GOT3 (cell line): ENCODE measurements at places on chromosomes 16 and 17.

DNA sequence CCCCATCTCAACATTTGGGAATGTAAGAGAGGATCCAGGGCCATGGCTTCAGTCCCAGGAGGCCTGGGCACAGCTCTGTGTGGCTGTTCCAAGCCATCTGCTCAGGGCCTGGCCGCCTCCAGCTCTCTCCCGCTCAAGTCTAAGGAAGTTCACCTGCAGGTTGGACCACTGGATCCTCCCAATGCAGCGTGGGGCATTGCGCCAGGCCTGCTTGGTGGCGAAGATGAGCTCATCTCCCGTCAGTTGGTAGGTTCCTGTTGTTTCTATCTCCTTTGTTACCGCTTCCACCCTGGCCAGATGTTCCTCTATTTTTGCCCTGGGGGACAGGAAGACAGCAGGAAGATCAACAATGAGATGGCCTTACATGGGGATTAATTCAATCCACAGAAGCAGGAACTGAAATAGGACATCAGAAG lies 17.5 kb downstream of the NOS2 start:
- DNase-seq, result no peak

GRCh38 chr17:52202520-52203080 lies 44.1 kb upstream of the CA10 start:
- no peak for DNase-seq

DNA sequence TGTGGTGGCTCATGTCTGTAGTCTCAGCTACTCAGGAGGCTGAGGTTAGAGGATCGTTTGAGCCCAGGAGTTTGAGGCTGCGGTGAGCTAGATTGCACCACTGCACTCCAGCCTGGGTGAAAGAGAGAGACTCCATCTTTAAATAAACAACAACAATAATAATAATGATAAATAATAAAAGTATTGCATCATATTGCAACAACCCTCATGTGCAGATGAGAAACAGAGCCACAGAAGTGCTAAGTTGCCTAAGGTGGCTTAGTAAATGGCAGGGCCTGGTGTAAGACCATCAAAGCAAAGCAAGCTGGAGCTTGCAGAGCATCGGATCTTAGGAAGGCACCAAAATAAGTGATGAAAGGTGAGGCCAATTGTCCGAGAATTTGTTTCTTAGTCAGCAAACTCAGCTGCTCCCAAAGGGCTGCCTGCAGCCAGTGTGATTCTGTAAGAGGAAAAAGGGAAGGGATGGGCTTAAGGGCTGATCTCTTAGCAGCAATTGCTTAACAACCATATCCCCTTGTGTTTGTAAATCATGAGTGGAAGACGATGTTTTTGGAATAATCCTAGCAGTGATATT lies 45.3 kb upstream of the HS3ST3A1 start:
- DNase-seq, result no peak

DNA sequence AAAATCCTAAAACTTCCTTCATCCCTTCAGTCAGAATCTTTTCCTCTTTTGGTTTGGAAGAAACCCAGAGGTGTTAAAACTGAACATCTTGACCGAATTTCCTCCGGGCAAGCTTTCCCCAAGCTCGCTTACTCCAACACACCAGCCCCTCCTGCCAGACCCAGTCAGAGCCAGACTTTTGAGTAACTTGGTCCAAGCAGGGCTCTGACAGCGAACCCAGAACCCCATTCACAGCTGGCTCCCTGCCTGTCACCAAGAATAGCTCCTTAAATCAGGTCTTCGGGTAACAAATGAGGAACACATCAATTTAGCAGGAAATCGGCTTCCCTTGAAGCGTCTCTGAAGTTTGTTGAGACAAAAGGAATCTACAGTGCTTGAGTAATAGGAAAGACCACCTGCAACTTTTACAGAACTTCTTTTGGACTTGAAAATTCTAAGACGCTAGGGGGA lies 27.3 kb downstream of the GAS7 start:
- DNase-seq, result no peak

DNA sequence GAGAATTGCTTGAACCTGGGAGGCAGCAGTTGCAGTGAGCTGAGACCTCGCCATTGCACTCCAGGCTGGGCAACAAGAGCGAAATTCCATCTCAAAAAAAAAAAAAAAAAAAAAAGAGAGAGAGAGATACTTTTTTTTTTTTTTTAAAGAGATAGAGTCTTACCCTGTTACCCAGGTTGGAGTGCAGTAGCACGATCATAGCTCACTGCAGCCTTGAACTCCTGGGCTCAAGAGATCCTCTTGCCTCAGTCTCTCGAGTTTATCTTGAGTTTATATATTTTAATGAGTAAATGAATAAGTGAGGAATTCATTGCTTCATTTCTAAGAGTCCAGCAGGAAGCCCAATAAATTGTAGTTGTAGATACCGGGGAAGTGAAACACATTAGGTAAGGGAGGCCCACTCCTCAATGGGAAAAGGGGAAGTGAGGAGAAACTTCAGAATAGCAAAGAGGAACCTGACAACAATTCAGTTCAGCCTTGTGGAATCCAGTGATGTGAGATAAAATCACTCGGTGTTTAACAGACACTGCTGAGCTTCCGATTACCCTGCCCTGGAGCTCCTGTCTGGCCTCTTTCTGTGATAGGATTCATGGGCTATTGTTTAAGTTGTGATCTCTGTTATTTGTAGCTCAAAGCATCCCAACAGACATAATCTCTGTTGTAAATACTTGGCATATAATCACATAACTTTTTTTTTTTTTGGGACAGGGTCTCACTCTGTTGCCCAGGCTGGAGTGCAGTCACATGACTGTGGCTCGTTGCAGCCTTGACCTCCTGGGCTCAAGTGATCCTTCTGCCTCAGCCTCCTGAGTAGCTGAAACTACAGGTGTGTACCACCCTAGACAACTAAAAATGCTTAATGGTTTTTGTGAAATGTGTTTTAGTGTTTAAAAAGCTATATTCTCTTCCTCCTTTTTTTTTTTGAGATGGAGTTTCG lies 15.8 kb upstream of the ITGAM start:
- no peak for DNase-seq

DNA sequence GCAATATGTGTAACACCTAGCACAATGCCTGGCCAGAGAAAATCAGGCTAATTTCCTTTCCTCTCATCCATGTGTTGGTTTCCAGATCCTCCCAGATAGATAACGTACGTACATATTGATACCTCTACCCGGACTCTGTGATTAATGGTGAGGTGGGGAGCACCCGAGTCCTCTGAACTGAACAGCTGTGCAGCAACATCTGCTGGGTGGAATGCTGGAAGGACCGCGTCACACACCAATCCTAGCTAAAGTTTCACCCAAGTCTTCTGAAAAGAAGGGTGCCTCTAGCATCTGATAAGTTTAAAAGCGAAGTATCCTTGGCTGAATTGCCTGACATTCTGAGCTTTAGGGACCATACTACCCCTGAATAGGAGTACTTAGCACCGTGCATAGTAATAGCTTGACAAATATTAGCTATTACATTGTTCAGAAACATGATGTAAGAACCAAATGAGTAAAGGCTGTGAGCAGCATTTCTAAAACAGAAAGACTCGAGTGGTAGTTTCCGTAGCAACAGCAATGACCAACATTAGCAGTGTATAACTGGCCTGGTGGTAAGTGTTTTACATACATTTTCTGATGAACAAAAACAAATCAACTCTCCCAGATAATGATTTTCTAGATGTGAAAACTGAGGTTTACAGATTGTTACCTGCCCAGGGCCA lies 91.4 kb downstream of the SYCE1L start:
- DNase-seq, result no peak

GRCh38 chr17:60077672-60078519 lies 825 bp downstream of the HEATR6 start:
- DNase-seq, result no peak

- DNase-seq, result no peak
Measured at GRCh38 chr16:89361751-89362539, 128.4 kb downstream of the ANKRD11 start.

- DNase-seq, result no peak
Measured at GRCh38 chr16:81324808-81325207, 10.0 kb downstream of the GAN start.

GRCh38 chr16:78057803-78058564 lies 35.6 kb downstream of the CLEC3A start:
- DNase-seq, result no peak

- DNase-seq, result no peak
Measured at GRCh38 chr16:79139799-79140198, 460.7 kb downstream of the MAF start.

GRCh38 chr17:57350266-57350665 lies 93.9 kb downstream of the MSI2 start:
- no peak for DNase-seq

GRCh38 chr17:58336456-58337209 lies 8.0 kb upstream of the TSPOAP1 start:
- DNase-seq, result no peak

DNA sequence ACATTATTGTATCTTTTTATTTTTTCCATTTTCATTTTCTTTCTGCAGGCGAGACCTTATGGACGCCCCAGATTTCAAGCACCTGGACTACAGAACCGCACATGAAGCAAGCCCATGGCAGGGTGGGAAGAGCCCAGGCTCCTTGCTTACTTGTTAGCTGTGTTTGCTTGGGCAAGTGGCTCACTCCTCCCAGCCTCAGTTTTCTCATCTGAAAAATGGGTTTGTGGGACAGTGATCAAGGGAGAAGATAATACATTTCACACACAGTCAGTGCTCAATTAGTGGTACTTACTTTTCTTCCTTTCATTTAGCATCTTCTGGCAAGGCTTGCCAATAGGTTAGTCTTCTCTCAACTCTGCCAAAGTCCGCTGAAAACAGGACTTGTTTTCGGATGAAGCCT lies 117.5 kb downstream of the IRX3 start:
- DNase-seq, result no peak

- no peak for DNase-seq
Measured at GRCh38 chr16:59611556-59611955, 877.4 kb upstream of the GOT2 start.

- DNase-seq, result no peak
Measured at GRCh38 chr17:33385713-33386112, 92.6 kb upstream of the ASIC2 start.

DNA sequence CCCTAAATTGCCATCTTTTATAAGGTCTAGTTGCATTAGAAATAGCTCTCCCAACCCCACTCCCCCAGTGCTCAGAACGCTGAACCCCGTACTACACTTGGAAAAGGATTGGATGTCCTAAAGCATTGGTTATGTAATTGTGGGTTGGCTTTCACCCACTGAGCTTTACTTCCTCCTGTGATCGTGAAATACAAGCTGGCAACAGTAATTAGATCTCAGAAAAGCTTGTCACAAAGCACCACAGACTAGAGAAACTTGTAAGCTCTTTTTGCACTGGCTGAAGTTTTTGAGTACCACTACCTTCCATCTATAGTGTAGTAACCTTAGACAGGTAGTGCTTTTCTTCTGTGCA lies 54.4 kb downstream of the SIAH1 start:
- DNase-seq, result no peak

DNA sequence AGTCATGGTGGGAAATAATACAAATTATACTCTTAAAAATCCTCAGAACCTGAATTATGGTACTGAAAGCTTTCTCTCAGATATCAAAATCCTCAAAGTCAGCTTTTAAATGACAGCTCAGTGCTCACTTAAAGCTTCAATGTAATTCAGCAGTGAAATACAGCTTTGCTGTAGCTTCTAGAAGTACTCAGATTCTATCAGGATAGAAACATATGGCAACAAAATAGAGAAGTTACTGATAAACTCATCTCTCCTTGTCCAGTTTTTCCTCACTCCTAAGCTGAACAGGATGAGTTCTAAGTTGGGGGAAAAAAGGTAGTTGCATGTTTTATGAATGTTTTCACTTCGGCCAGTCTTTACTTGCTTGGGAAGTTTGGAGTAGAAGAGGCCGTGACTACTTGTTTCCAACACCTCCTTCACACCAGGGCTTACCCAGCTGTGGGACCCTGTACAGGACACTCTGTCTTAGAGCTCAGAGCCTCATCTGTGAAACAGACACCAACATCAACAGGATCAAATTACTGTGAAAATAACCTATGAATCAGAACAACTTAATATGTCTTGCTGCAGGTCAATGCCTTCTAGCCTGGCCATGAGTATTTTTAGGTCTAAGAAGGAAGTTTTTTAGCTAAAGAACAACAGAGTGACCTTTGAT lies 30.2 kb downstream of the OGFOD1 start:
- no peak for DNase-seq

- no peak for DNase-seq
Measured at GRCh38 chr17:2042933-2043332, 1.1 kb downstream of the OVCA2 start.

DNA sequence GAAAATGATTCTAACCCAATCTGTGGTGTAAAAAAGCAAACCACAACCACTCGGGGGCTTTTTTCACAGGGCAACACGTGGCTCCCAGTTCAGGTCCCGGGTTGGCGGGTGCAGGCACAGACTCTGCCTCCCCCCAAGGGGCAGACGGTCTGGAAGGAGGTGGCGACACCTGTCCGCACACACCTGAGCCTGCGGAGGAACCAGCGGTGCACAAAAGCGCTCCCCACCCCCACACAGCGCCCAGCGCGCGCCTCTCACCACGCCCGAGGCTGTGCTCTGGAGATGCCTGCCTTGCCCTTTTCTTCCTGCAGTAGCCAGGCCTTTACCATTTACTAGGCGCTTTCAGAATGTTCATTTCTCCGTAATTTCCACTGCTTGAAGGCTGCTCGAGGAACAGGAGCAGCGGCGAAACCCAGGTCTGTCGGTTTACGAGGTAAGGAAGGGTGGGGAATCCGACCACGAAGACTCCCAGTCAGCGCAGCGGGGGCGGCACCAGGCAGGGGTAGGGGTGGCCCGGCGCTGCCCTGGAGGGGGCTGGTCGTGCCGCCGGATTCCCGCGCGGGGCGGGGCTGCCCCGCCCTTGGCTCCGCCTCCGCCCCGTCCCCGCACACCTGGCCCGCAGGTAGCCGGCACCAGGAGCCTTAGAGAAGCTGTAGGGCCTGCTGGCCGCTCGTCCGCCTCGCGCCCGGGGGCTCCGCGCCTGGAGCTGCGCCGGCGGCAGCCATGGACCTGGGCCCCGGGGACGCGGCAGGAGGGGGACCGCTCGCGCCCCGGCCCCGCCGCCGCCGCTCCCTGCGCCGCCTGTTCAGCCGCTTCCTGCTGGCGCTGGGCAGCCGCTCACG lies at the start of gene USP43:
USP43 (plus strand) TSS at position 608 of the 842 bp plus-strand sequence; CDS start at position 724, 116 bp downstream.
- DNase-seq, result no peak

- DNase-seq, result no peak
Measured at GRCh38 chr16:76193906-76194615, 83.1 kb upstream of the CNTNAP4 start.
